ENCODE measurements at places on chromosomes 4 and X. TPM values are rescaled to one million over a fixed set of nuclear protein-coding genes. Genes with fewer than 3 reads are reported as not detected.

GPR119 gene
- not detected for polyA plus RNA-seq

XAGE2 gene
- polyA plus RNA-seq = not detected

ATOH1 gene
- polyA plus RNA-seq = not detected

PAGE4 gene
- not detected for polyA plus RNA-seq

ZAR1 gene
- not detected for polyA plus RNA-seq

CA5B gene
- polyA plus RNA-seq = 25.0 TPM

GAGE10 gene
- not detected for polyA plus RNA-seq

GLOD5 gene
- not detected for polyA plus RNA-seq

SSX2 gene
- polyA plus RNA-seq = not detected

HOPX gene
- 84.2 TPM for polyA plus RNA-seq

VEGFC gene
- polyA plus RNA-seq = not detected

SPARCL1 gene
- not detected for polyA plus RNA-seq

C4orf46 gene
- 2.9 TPM for polyA plus RNA-seq

RAP1GDS1 gene
- polyA plus RNA-seq = 37.9 TPM

UGT2A1 gene
- not detected for polyA plus RNA-seq

ARMCX2 gene
- 4.9 TPM for polyA plus RNA-seq

BCLAF3 gene
- 2.9 TPM for polyA plus RNA-seq

ATP2B3 gene
- not detected for polyA plus RNA-seq

CENPVL3 gene
- not detected for polyA plus RNA-seq

FOXO4 gene
- 2.4 TPM for polyA plus RNA-seq

SOD3 gene
- not detected for polyA plus RNA-seq

CENPE gene
- 0.49 TPM for polyA plus RNA-seq

F8A2 gene
- polyA plus RNA-seq = not detected

RNF4 gene
- polyA plus RNA-seq = 94.0 TPM

PNMA5 gene
- polyA plus RNA-seq = 0.19 TPM

ZNF711 gene
- polyA plus RNA-seq = 3.7 TPM

SYN1 gene
- not detected for polyA plus RNA-seq

TMEM187 gene
- 7.1 TPM for polyA plus RNA-seq

TLR10 gene
- polyA plus RNA-seq = 183 TPM

RHOH gene
- 255 TPM for polyA plus RNA-seq

OPRPN gene
- polyA plus RNA-seq = not detected

USP46 gene
- 3.5 TPM for polyA plus RNA-seq

F9 gene
- polyA plus RNA-seq = not detected

TBC1D14 gene
- polyA plus RNA-seq = 28.2 TPM

HTR2C gene
- polyA plus RNA-seq = not detected

STOX2 gene
- polyA plus RNA-seq = not detected

TCEAL3 gene
- polyA plus RNA-seq = 8.7 TPM

USP26 gene
- polyA plus RNA-seq = not detected

ETDA gene
- not detected for polyA plus RNA-seq

TRIML2 gene
- polyA plus RNA-seq = not detected

CYSLTR1 gene
- polyA plus RNA-seq = 63.8 TPM

MAOA gene
- not detected for polyA plus RNA-seq

DSPP gene
- not detected for polyA plus RNA-seq

MAGEC2 gene
- polyA plus RNA-seq = not detected

CMC4 gene
- 19.7 TPM for polyA plus RNA-seq

CHIC2 gene
- 43.6 TPM for polyA plus RNA-seq

TMEM150C gene
- polyA plus RNA-seq = not detected

OTUD6A gene
- polyA plus RNA-seq = not detected
